Stimulated activated CD8-positive, alpha-beta memory T cell treated with anti-CD3 and anti-CD28 coated beads, Interleukin-15, amount 100 ng/mL, for 4 hours (primary cell): ENCODE measurements at places on chromosomes 12 and 14.

GRCh38 chr12:110965574-110965973 lies 45.2 kb upstream of the MYL2 start:
- DNase-seq = no peak

DNA sequence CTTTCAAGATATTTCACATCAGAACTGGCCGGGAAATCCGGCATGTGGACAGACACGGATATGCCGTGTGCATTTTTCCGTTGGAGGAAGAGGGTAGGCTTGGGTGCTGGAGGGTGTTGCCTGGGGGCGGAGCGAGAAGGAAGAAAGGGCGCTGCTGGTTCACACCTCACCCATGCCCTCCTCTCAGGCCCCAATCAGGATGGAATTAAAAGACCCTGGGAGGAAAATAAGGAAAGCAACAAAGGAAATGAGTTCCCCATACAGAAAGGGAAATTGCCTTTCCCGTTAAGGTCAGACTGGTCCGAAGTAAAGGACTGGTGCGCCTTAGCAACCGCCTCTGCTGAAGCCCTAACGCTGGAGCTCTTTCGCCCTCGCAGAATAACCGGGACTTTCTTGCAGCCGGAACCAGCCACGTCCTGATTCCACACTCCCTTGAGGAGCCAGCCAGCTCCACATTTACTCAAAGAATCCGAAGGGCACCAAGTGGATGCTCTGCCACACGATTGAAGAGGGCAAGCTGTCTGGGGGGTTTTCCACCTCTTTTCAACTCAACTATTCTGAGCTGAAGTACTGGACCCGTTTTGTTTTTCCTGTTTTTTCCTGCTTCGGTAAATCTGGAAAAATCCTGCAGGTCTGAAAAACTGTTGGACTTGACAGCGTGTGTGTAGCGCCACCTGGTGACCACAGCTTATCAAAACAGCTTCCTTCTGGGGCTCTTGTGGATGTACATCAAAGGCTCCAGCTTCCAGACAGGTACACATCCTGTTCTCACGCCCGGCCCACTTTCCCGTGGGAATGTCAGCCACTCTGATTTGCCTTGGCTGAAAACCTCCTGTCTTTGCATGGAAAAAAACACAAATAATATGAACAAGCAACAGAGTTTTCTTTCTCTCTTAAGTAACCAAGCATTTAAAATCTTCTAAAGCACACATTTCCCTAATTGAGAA lies 37.6 kb upstream of the BCL2L14 start:
- peak; percentile 43 for DNase-seq

- DNase-seq = no peak
These were observed 205.8 kb downstream of the MED13L start for GRCh38 chr12:116071555-116072230.

GRCh38 chr14:25371068-25371467 lies 321.1 kb upstream of the STXBP6 start:
- DNase-seq = no peak

DNA sequence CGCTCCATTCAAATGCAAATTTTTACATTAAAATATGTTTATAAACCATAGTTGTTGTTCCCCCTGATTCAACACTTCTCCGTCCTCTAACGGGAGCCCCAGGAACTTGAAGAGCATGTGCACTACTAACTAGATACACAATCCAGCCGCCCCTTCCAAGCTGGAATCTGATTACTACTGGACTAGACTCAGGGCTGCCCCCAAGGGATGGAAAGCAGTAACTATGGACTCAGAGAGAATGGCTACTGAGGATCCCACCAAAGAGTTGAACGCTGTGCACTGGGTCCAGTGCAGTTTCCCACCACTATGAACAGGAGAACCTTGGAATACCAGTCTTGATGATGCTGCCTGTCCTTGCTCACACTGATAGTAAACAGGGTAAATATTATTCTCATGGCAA lies 48.6 kb upstream of the PCNX1 start:
- DNase-seq = no peak

DNA sequence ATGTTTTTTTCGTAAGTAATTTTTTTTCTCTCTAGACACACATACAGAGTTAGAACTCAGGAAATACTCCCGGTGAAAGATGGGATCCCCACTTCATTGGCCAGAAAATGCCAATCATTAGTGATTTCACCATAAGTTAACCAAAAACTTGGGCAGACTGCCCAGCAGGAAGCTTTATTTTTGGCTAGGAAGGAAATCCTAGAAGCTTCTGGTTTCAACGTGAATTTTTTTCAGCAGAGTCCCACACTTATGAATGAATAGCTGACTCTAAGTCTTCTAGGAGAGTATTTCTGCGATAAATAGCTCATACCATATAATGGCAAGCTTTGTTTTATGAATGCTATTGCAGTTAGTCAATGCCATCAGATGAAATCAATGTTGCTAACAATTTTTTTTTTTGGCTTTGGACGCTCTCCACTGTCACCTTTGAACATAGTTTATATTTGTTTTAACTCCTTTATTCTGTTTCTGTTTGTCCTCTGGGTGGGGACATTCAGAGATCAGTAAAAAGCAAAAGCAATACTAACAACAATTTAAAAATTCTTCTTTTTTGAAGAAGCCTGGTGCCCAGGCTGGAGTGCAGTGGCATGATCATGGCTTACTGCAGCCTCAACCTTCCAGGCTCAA lies 9.5 kb downstream of the PPP1CC start:
- no peak for DNase-seq

GRCh38 chr12:77941401-77941800 lies 110.7 kb downstream of the NAV3 start:
- DNase-seq = no peak

DNA sequence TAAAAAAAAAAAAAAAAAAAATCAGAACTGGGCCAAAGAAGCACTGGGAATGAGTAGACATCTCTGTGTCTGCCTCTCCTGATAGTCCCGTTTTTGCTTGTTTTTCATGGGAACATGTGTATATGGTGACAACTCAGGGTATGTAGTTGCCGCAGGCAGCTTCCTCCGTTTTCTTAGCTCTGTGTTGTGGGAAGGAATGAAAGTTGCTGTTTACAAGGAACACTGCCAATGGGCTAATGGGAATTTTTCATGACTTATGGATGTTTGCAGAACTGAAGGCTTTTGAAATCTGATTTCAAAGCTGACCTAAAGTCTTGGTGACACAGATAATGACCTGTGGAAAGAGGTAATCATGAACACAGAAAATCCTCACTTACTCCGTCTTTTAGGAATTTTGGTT lies 146.4 kb upstream of the BTG1 start:
- no peak for DNase-seq

GRCh38 chr12:117890644-117891043 lies 78.1 kb downstream of the KSR2 start:
- no peak for DNase-seq

DNA sequence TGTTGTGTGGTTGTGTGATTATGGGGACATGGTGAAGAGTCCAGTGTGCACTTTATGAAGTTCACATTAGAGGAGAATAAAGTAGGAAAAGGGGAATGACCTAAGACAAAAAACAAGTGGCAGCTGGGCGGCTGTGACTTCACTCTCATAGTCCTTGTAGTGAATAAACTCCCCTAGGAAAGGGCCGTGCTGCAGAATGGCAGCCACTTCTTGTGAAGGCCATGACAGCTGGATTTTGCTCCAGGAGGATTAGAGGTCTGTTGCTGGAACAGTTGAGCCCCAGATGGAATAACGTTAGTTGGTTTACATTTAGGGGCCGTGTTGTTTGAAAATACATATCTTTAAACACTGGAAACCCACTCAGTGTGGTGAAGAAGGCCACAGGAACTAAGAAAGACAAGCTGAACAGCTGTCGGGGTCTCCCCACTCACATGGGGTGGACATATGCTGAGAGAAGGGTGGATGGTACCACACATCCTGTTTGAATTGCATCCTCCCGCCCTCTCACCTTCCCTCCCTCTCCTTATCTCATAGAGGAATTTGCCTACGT lies 276.9 kb downstream of the CACNA1C start:
- DNase-seq = no peak

DNA sequence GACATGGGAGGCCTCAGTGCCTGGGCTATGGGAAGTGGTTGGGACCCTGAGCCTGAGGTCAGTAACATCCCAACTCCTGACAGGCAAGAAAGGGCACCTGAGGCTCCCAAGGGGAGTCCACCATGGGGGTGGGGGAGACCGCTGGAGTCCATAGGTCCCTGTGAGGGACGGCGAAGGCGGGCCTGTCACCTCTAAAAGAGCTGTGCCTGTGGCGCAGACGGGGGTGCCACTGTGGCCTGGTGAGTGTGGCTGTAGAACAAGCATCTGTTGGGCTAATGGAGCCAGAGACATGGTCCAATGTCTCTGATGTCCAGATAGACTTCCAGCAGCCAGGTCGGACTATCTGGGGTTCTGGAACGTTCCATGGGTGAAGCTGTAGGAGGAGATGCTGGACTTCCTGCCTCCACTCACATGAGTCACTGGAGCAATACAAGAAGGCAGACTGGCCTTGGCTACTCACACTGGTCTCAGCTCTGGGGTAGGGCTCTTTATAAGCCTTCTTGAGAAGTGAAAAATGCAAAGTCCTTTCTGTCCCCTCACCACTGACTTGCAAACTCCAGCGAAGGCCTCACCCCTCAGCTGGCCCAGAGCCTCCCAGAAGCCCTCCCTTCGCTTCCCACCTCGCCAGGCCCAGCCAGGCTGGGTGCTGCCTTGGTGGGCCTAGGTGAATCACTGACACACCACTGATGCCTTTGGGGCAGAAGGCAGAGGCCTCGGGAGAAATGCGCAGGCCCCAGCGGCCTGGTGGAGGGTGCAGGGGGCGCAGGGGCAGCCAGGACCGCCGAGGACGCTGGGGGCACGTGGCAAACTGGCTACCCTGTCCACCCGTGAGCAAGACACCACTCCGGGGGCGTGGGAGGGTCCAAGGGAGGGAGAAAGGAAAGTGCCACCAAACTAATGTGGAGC lies 1.1 kb upstream of the TRAF3 start:
- no peak for DNase-seq

- no peak for DNase-seq
These were observed 17.0 kb downstream of the NFYB start for GRCh38 chr12:104121001-104121400.

GRCh38 chr12:76470028-76470939 lies 89.3 kb downstream of the OSBPL8 start:
- DNase-seq = no peak

DNA sequence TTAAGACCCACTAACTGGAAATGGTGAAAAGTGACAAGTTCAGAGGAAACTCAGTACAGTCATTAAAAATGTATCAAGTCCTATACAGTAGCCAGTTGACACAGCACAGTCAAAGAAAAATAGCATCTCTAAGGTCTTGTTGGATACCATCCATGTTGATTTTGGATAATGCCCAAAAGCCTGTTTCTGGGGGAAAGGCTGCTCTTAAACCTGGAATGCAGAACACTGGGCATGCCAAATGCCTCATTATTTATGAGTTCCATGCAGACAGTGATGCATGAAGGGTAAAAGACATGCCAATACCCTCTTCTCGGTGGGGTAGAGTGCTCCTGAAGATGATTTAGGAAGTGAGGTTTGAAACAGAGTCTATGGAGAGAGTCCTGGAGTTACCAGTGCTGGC lies 29.6 kb downstream of the KCNK13 start:
- no peak for DNase-seq

GRCh38 chr12:8860165-8860961 lies 37.9 kb downstream of the A2ML1 start:
- no peak for DNase-seq

DNA sequence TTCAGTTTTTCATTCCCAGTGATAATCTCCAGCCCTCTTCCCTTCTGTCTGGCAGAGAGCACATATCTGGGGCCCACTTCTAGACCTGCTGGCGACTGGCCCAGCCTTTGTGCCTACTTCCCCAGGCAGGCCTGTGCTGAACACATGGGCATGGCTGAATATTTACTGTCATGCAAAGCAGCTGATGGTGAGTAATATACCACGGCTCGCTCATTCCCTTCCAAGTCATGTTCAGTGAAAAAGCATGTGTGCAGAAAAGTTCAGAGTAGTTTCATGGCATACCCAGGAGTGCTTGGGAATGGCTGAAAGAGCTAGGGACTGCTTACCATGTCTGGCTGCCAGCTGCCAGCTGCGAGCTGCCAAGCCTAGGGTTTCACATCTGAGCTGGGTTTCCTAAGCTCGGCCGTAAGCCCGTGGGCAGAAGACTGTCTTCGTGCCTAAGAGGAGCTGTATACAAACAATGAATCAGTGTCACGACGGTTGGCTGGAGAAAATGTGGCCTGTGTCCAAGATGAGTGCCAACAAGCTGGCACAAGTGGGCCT lies 179.9 kb upstream of the PELI2 start:
- no peak for DNase-seq

DNA sequence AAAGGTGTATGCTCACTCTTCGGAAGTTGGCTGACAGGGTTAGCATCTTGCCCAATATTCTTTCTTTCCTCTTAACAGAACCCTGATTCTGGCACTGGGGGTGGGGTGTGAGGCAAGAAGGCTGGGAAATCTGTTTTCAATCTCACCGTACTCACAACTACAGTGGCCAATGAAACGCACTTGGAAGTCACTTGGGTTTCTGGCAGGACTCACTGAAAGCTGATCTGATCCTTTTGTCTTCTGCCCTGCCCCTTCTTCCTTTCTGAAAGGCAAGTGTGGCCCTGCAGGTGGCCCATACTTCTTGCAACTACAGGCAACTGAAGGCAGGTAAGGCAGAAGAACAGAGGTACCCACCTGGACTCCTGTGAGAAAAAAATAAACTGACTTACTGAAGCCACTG lies 106.9 kb downstream of the STXBP6 start:
- DNase-seq = no peak

- DNase-seq = no peak
These were observed 33.8 kb upstream of the VWF start for GRCh38 chr12:6158255-6158654.

GRCh38 chr14:94635154-94635553 lies 23.0 kb downstream of the SERPINA3 start:
- DNase-seq = no peak

DNA sequence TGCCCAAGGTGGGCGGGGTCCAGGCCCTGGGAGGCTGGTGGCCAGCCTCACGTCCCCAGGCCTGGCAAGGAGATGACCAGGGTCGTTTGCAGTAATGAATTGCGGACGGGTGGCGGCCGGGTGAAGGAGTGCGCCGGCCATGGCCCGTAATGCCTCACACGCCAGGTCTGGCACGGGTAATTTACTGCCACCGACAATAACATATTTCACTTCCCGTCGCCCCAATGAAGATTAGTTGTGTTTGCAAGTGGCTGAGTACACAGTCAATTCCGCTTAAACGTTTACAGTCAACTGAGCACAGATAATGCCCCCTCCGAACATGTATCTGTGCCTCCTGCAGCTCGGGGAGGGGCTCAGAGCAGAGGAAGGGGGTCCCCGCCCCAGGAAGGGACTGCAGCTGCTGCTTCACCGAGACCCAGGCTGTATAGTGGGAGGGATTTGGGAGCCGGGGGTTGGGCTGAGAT lies 48.3 kb downstream of the MVK start:
- no peak for DNase-seq

DNA sequence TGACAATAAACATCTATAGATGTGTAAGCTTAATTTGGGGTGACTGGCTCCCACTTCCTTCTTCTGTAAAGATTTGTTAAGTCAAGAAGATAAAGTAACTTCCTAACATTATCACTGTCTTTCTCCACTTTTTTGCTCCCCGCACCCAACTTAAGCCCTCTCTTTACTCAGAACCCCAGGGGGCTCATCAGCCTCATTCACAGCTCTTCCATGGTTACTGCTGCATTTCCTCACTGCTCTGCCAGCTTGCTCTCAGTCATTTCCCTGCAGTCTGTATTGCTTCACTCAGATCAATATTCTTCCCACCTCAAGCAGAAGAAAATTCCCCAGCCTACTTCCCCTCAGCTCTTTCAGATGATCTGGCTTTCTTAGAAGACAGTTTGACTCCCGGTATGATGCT lies 102.0 kb downstream of the PIK3C2G start:
- DNase-seq = no peak

GRCh38 chr14:49992036-49992435 lies 99.2 kb downstream of the ARF6 start:
- DNase-seq = no peak

- DNase-seq = no peak
These were observed 110.8 kb downstream of the SLC35F4 start for GRCh38 chr14:57755018-57755521.
